ENCODE measurements at places on chromosomes 16 and 17.

GRCh38 chr16:84585886-84586285 is 32.0 kb downstream of the COTL1 start:
- DNase-seq = no peak

GRCh38 chr16:82040296-82040695 is 5.2 kb downstream of the HSD17B2 start:
- DNase-seq = no peak

DNA sequence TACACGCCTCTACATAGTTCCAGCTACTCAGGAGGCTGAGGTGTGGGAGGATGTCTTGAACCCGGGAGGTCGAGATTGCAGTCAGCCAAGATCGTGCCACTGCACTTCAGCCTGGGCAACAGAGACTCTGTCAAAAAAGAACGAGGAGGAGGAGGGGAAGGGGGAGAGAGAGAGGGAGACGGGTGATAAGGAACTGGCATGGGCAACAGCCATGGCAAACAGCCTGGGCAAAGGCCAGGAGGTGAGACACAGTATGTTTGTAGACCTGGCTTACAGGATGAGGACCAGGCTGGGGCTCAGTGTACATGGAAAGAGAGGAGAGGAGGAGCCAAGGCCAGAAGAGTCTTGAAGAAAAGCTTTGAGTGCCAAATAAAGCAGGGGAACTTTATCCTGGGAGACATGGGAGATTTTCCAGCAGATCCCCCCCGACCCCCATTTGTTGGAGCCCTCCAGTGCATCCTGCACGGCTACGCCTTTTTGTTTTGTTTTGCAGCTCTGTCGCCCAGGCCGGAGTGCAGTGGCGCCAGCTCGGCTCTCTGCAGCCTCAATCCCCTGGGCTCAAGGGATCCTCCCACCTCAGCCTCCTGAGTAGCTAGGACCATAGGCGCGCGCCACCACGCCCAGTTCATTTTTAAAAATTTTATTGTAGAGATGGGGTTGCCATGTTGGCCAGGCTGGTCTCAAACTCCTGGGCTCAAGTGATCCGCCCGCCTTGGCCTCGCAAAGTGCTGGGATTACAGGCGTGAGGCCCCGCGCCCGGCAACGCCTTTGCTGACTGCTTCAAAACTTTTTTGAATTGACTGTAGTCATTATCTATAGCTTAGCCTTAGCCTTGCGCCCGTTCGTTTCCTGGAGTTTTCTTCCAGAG is 1.3 kb upstream of the ALKBH5 start:
- no peak for DNase-seq

DNA sequence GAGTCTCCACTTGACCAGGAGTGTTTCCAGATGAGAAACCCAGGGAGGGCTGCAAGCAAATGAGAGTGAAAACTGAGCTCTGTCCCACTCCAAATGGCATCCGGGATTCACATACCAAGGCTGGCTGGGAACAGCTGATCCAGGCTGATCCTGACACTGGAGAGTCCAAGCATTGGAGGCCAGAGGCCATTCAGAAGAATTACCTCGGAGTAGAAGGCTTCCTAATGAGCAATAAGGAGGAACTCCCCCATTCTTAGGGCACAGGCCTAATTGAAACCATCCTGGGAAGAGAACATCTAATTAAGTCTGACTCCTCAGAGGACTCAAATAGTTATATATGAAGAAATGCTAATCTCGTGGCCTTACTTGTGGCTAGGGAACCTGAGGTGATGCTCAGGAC is 142.8 kb downstream of the PRKCA start:
- no peak for DNase-seq

- DNase-seq = no peak
These were observed 9.1 kb upstream of the BAHCC1 start for GRCh38 chr17:81386141-81386645.

GRCh38 chr16:370979-371514 is 709 bp upstream of the MRPL28 start:
- no peak for DNase-seq

- peak; percentile 25 for DNase-seq
These were observed 4.7 kb upstream of the GFAP start for GRCh38 chr17:44919885-44920564.

DNA sequence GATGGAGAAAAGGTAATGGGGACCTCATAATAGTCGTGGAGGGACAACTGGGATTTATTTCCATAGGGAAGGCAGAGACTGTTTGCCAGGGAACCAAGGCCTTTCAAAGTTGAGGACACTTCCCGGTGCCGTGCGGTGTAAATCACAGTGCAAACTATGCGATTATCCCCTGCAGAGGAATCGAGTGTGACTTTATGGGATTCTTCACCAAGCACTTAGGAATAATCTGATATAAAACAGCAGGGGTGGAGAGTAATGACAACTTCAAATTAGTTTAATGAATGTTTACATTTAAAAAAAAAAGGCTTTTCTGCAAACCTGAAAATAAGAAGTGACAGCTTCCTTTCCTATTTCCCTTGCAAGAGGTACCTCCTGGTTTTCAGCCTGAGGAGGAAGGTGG is 538.2 kb downstream of the MAF start:
- DNase-seq = no peak

GRCh38 chr17:48491527-48492273 is 39.1 kb downstream of the HOXB1 start:
- no peak for DNase-seq

DNA sequence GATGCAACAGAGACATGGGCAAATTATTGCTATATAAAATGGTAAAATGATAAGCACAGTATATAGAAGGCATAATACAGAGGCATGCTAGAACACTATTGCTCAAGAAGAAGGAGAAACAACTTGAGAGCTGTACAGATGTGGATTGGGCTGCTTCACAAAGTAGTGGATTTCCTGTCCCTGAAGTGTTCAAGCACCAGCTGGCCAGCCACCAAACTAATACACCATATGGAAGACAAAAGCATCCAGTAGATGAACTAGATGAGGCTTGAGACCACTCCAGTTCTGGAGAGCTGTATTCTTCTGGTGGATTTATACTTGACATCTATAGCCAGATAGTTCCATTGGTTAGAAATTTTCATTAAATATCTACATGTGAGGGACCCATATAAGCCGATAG is 134.1 kb upstream of the GNAO1 start:
- no peak for DNase-seq

DNA sequence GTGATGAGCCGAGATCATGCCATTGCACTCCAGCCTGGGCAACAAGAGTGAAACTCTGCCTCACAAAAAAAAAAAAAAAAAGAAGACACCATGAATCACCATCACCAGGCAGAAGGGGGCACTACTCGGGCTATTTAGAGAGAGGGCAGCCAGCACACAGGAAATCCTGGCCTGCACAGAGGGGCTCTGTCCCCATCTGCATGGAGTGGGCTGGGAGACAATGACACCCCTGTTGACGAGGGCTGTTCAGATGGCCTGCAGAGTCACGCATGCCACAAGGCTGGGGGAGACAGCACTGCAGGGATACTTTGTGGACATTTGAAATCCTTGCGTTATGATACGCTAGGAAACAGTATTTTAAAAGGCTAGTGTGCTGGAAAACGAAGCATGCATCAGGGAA is 48.3 kb downstream of the CUEDC1 start:
- no peak for DNase-seq

DNA sequence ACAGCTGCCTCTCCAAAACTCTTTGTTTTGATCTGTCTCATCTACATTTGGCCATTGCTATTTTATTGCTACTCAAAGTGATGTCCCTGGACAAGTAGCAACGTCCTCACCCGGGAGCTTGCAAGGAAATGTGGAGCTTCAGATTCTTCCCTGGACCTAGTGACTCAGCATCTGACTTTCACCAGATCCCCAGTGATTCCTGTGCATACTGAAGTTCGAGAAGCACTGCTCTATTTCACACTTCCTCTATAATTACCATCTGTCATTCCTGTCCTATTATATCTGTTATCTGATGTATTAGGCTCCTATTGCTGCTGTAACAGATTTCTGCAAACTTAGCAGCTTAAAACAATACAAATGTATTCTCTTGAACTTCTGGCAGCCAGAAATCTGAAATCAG is 28.5 kb upstream of the VAT1L start:
- DNase-seq = no peak

DNA sequence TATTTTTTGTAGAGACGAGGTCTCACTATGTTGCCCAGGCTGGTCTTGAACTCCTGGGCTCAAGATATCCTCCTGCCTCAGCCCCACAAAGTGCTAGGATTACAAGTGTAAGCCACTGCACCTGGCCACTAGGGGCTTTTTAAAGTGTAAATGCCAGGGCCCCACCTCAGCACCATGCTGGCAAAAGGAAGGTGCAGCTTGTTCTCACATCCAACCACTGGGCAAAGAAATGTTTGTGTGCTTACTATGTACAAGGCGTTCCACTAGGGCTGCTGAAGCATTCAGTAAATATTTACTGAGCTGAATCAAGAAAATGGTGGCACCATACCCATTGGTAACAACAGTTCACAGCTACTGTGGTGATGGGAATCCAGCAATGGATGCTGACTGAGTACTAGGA is 22.6 kb downstream of the COG1 start:
- no peak for DNase-seq

DNA sequence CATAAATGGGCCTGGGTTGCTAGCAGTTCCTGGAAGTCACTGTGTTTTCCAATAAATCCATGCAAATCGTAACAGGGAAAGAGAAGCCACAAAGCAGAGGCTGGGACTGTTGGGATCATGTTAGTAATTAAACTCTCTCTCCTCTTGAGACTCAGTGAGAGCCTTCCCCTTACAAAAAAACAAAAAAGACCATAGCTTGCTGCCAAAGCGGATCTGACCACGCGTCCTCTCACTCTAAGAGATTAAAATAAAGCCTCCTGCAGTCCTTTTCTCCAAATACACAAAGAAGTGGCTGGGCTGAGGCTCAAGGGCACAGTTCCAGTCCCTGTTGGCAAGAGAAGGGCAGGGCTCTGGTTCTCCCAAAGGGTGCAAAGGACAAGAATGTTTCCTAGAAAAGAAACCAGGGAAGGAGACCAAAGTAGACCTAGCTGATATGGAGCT is 38.5 kb downstream of the PIGL start:
- DNase-seq = no peak

DNA sequence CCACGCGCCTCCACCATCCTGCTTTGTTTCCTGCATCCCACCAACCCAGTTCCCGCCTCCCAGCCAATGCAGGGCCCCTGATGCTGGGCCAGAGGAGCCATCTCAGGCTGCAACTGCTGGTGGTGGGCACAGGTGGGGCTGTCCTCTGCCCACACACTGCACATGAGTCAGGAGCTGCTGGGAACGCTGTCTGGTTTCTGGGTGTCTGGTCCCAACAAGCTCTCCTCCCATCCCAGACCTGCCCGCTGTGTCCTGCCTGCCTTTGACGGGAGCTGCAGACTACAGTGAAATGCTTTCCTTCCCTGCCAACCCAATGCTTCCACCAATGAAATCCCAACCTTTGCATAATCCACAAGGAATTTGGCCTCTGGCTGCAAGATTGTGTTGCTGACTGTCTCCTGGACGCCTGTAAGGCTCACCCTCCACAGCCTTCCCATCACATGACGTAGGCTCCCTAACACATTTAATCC is 98.9 kb downstream of the N4BP1 start:
- DNase-seq = no peak

DNA sequence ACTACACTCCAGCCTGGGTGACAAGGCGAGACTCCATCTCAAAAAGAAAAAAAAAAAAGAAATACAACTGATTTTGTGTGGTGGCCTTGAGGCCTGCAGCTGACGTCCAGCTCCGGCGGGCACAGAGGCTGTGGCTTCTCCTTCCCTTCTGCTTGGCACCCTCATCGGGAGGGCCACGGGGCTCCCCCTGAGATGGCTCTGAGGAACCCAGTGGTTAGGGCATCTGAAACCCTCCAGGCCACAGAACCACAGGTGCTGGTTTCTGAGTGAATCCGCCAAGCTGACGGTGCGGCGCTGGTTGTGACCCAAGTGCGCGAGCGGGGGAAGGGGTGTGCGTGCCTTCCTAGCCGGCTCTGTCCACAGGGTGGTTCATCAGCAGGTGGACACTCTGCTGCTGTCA is 63.4 kb downstream of the LMF1 start:
- no peak for DNase-seq

- no peak for DNase-seq
These were observed 7.1 kb downstream of the POLDIP2 start for GRCh38 chr17:28350271-28350670.

DNA sequence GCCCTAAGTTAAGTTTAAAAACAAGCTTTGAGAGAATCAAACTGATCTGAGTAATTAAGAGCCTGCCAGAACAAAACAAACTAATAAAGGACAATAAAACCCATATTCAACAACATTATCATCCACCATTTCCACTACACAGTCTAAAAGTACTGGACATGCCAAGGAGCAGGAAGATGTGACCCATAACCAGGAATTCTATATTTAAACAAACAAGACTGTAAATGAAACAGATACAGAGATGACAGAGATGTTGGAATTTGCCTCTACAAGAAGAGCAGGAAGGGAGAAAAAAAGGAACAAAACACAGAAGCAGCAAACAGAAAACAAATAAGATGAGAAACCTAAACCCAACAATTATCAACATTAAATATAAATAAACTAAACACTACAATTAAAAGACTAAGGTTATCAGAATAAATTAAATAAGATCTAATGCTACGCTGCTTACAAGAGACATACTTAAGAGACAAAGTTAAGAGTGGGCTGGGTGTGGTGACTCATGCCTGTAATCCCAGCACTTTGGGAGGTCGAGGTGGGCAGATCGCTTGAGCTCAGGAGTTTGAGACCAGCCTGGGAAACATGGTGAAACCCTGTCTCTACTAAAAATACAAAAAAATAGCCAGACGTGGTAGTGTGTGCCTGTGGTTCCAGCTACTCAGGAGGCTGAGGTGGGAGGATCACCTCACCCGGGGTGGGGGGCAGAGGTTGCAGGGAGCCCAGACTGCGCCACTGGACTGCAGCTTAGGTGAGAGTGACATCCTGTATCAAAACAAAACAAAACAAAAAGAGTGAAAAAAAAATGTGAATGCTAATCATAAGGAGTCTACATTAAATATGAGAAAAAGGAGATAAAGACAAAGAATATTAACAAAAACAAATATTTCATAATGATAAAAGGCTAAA is 50.6 kb downstream of the CREBBP start:
- no peak for DNase-seq

DNA sequence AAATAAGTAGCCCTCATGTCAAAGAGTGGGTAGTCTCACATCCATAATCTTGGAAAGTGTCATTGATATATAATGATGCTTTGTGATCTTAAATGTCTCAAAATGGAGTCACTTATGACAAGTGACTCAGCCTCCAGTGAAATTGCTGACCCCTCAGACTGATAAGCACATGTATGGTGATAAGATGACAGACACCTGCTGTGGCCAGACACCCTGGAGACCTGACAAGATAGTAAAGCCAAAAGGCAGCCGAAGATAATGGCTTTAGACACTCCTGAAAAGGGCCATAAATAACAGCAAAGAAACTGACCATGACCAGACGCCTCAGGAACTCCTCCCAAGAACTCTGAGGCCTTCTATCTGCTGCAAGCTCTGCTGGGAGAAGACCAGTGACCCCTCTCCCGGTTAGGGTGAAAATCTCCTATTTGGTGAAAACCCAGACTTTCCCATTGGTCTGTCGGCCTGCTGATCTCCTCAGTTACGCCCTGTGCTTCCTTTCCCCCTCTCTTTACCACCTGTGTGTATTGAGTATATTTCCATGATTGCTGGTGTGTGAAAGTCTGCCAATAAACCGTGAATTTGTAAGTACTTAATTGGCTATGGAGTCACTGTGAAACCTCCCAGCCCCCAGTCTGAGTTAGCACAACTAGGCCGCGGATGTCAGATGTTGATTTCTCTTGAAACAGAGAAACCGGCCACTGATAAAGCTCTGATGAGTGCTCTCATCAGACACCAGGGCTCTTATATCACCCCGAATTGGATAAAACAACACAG is 226.7 kb upstream of the MYOCD start:
- DNase-seq = no peak

- DNase-seq = no peak
These were observed 67.6 kb downstream of the ASIC2 start for GRCh38 chr17:33225509-33225908.

- DNase-seq = no peak
These were observed 47.8 kb upstream of the HAS3 start for GRCh38 chr16:69057400-69058378.

Data from esophagus squamous epithelium (tissue), 5 donors.